ENCODE measurements at places on chromosomes 2 and 18.

GRCh38 chr2:149743842-149744448, 156.4 kb upstream of the MMADHC start:
- no peak for DNase-seq

DNA sequence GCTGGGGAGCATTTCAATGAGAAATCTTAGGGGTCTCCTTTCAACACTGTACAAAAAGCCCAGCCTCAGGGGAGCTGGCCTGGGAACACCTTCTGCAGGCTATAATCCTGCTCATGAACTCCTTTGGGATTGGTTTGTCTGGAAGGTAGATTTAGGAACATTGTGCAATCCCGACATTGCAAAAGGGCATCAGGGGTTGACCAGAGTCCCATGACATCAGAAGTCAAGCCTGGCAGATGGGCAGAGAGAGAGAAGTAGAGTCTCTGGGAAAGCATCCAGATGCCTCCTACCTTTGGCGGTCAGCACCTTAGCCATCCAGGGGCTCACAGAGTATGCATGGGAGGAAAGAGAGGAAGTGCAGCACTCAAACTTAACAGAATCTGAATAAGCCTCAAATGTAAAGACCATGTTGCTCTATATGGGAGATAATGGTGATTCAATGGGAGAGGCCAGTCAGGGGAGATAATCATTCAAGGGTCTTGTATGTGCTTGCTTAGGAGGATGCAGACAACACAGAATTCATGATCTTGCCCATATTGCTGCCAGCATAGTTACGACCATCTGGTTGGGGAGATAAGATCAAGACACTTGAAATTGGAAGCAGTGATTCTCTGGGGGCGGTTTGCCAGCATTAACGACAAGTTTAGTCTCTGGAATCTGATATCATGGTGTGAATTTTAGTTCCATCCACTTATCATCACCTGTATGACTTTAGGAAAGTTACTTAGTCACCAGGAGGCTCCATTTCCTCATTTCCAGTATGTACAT, 58.3 kb upstream of the UPP2 start:
- no peak for DNase-seq

DNA sequence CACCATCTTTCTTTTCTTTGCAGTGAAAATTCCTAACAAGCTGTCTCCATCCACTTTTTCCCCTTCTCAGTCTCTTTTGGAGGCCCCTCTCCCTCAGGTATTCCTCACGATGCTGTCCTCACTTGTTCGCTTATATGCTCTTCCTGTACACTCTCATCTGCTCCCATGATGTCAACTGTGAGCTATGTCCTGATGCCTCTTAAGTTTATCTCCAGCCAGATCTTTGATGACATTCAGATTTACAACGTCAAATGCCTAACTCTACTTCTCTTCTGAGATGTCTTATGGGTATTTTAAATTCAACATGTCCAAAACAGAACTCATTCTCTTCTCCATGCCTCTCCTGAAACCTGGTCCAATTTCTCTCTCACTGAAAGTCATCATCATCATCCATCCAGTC, 55.1 kb upstream of the SERTAD2 start:
- DNase-seq = no peak

- no peak for DNase-seq
Observed at GRCh38 chr2:37796481-37796880, 125.0 kb upstream of the CDC42EP3 start.

- DNase-seq = no peak
Observed at GRCh38 chr2:3107567-3107966, 270.1 kb downstream of the EIPR1 start.

DNA sequence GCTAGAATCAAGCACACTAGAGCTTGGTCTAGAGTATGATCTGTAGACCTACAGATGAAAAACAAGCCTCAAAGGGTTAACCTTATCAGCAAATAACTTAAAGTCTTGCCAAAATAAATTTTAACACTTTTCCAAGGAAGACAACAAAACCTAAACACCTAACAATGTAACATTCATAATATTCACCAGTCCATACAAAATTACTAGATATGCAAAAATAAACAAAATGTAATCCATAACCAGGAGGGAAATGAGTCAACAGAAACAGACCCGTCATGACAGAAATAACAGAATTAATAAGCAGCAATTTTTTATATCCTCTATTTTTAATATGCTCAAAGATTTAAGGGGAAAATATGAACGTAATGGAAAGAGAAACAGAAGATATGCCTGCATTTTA, 36.1 kb downstream of the TRAK2 start:
- no peak for DNase-seq

- DNase-seq = no peak
Observed at GRCh38 chr2:177147834-177148445, 64.7 kb upstream of the HNRNPA3 start.

DNA sequence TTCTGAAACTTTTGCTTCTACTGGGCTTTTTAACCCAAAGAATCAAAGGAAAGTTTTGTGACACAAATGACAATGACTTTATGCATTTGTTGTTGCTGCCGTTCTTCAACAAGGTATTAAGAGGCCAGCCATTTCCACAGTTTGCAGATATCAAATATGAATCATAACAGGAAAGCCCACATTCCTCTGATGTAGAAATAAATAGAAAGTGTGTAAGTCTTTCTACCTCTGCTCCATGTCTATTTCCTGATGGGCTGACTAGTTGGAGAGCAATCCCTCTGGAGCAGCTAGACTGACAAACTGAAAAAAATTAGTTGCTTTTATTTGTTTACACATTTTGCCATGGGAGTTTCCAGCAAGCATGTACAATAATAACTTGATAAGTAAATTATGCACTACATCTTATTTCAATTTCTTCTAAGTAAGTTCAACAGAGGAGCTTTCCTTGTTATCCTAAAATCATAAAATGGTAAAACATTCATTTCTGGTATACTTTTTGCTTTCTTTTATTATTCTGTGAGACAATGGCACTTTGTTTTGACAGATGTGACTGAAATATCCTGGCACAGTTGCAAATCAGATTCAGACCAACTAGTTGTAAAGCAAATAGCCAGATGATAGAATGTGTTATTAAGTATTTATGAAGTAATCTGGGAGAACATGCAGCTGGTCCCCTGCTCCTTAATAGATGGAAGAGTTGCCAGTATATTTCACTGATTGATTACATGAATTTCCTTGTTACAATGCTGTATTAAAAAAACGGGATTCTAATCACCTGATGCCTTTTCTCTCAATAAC, 266.7 kb downstream of the METTL4 start:
- DNase-seq = no peak

- no peak for DNase-seq
Observed at GRCh38 chr18:12432196-12432595, 24.5 kb downstream of the PRELID3A start.

GRCh38 chr18:28114472-28114871, 62.5 kb downstream of the CDH2 start:
- DNase-seq = no peak

- no peak for DNase-seq
Observed at GRCh38 chr2:178418426-178418825, 32.5 kb downstream of the PRKRA start.

- DNase-seq = no peak
Observed at GRCh38 chr2:18795906-18796305, 206.5 kb upstream of the NT5C1B start.

DNA sequence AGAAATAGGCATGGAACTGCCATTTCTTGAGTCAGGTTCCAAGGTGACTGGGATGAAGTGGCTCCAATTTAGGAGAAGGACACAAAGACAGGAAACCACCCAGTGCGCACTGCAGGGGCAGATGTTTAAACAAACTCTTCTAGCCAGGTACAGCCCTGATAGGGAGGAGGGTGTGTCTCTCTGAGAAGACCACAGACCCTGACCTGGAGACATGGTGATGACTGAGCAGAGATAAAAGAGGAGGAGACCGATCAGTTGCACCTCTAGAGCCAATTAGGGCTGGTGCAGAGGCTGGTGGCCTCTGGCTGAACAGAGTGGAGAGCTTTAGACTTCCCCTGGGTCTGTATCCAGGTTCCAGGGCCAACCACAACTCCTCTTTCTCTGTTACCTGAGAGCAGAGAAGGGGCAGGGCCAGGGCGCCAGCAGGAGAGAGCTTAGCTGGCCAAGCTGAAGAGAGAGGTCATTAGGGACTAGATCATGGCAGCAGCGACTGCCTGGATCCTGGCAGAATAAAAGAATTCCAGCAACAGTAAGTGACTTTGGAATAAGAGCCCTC, 5.4 kb upstream of the SPOPL start:
- DNase-seq = no peak

DNA sequence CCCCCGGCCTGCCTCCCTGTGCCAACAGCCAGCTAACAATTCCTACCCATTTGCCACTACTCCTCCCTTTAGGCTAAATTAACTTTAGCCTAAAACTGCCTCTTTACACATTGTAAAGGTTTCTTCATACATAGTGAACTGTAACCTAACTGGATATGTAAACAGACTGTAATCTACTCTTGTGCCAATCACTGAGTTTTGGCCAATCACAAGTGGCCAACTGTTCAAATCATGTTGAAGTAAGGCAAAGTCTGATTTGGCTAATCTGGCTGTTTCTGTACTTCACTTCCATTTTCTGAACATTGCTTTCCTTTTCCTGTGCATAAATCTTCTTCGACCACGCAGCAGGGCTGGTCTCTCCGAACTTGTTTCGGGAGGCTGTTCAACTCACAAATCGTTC, 103.6 kb upstream of the LYPD6 start:
- no peak for DNase-seq

- DNase-seq = no peak
Observed at GRCh38 chr2:236693531-236693930, 123.9 kb downstream of the ACKR3 start.

- no peak for DNase-seq
Observed at GRCh38 chr2:207662203-207662602, 37.0 kb upstream of the METTL21A start.

DNA sequence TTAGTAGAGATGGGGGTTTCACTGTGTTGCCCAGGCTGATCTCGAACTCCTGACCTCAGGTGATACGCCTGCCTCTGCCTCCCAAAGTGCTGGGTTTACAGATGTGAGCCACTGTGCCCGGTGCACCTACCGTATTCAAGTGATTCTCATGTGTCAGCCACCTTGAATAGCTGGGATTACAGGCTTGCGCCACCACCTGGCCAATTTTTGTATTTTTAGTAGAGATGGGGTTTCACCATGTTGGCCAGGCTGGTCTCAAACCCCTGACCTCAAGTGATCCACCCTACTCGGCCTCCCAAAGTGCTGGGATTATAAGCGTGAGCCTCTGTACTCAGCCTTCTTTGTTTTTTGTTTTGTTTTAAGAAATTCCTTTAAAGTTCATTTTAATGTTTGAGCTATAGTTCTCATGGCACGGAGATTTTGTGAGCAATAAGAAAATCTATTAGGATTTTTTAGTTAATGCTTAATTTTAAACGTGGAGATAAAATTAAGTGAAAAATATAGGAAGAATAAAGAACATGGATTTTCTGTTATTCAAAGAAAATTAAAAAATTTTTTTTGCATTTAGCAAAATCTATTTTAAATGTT, 242.6 kb downstream of the PHLPP1 start:
- DNase-seq = no peak

DNA sequence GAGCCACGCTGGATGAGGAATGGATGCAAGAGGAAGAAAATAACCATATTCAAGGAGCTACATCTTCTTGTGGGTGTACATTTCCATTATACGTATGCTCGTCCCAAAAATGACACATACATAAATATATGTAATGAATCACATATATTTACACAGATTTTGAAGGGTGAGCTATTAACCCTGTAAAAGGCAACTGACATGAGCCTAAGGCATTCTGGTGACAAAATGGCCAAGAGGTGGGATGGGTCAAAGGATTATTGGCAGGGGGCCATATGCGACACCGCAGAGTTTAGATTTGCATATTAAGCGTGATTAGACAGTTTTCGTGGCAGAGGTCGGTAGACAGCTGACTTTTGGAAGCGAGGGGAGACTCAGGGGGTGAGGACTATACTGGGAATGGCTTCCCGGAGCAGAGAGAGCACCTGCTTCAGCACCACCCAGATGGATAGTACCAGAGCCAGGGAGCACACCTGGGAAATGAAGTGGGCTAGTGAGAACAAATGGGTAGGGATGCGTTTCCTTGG, 431 bp upstream of the CNRIP1 start:
- DNase-seq = no peak

- DNase-seq = no peak
Observed at GRCh38 chr2:11456251-11456650, 9.7 kb downstream of the E2F6 start.

DNA sequence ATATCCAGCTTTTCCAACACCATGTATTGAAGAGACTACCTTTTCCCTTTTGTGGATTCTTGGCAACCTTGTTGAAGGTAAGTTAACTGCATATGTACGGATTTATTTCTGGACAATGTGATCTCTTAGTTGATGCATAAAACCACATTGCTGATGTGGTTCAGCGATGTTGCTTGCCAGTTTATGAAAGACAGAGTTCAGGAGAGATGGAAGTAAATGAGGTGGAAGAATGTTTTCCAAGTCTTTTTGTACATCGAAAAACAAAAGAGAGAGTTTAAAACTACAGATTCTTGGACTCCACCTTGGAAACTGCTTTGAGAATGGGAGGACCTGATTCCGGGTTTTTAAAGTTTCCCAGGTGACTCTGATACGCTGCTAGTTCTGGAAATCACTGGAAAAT, 43.8 kb downstream of the MOB4 start:
- no peak for DNase-seq

DNA sequence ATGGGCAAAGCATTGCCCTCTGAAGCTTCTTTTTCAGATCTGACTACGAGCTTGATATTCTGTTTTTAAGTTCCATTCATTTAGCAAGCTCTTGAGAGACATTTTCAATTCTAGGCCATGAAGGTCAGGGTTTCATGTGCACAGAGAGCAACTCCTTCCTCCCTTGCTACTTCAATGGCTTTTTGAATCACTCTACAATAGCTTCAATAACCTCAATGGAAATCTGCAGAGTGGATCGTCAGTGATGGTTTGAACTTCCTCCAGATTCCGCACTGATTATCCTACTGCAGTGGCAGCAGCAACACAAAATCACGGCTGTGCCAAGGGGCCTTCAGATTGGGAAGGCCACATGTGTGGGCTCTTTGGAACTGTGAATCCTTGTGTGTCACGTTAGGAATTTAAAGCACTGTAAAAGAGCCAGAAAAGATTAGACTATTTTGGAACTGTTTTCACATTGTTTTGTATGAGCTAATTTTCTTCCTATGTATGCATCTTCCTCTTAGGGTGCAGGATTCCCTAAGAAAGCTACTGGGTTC, 88.4 kb upstream of the MGAT4A start:
- DNase-seq = no peak

GRCh38 chr2:142139384-142139783, 8.6 kb upstream of the LRP1B start:
- no peak for DNase-seq

DNA sequence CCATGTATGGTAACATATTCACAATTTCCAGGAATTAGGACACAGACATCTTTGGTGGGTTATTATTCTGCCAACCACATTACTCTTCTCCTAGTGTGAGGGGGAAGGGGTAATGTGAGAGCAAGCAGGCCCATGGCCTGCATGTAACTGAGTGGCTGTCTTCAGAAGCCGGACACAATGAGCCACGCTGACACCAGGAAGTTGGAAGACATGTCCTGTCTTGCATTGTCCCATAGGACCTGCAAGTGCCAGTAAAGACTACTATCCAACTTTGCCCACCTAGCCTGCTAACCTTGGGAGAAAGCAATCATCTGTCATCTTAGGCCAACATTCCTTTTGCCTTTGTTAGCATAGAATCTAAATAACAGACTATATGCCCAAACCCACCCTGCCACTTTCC, 86.2 kb upstream of the SH3BP4 start:
- DNase-seq = no peak

GRCh38 chr18:79856119-79857007, 58.6 kb downstream of the KCNG2 start:
- peak; percentile 64 for DNase-seq

Measured in upper lobe of right lung (tissue), 1 donor.